ENCODE measurements at places on chromosomes 11 and 22.
A peak's percentile ranks its signal among the peaks of the same experiment; 100 is the strongest.

DNA sequence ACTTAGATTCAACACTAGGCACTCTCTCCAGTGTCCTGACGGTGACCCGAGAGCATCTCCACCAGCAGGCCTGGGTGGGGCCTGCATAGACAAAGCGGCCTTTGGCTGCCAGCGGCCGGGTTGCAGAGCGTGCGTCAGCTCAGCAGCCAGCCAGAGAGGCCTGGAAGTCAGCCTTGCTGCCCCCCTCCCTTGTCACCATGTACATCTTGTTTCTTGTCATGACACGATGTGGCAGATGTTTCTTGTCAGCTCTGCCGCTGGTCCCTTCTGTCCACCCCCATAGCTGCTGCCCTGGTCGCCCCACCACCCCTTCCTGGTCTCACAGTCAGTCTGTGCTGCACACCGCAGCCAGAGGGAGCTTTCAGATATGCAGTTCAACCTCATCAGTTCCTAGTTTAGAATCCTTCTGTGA lies 33.1 kb upstream of the CBX7 start:
- DNase-seq: no peak

DNA sequence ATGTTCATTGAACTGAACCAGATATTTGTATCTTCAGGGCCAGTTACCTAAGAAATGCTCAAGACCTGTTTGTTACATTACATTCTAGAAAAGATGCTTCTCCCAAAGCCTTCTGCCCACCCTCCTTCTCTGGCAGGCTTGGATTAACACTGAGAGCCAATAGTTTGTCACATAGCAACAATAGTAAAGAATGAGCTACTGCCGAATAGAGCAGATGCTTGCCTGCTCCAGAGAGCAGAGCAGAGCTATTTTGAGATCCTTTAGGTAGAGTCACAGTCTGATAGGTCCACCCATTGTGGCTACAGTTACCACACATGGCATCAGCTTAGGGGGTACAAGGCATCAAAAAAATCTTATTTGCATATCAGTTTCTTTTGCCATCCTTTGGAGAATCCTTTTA lies 13.5 kb upstream of the EP300 start:
- no peak for DNase-seq

DNA sequence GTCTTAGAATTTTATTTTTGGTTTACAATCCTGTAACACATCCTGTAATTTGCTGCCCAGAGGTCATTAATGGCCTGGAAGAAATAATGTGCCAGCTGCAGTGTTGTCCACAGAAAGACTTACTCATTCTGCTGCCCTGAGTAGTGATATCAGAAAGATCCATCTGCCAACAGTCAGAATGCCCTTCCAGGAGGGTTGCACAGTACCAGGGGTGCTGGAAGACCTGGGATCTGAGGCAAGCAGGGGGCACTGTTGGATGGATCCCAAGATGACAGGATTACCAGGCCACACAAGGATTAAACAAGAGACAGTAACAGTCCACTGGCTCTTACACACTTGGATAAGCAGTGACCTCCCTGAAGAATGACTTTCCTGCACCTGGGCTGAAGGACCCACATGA lies 93.8 kb upstream of the TOP3B start:
- DNase-seq: no peak

DNA sequence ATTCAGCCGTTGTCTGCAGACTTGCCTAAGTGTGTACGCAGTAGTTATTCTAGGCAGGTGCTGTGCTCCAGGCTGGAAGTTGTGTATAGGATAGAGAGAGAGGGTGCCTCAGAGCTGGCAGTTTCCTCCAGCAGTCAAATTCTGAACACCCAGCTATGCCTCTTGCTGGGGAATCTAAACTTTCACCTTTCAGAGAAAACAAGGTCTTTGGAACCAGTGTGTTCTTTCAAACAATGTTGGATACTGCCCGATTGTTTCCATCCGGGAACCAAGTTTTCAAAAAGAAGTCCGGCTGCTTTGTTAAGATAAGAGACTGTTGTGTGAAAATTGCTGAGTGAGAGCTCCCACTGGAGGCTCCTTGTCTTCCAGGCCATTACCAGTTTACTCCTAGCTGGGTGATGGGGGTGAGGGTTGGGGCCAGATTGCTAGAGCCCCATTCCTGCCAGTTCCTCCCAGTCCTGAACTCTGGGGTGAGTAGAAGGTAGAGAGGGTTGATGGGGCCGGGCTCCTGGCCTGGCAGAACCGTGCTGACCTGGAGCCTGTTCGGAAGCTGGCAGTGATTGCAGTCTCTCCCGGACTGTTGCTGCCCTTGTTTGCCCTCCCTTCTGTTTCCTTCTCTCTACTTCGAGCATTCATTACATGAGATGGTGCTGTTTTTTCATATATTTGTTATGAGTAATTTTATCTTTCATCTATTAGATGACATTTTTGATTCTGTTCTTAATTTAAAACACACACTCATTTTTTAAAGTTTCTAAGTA lies 150.2 kb downstream of the TEAD1 start:
- no peak for DNase-seq

GRCh38 chr22:35205961-35206360 lies 51.3 kb upstream of the HMGXB4 start:
- DNase-seq: no peak

GRCh38 chr11:15667127-15667725 lies 552.5 kb downstream of the INSC start:
- DNase-seq: no peak

DNA sequence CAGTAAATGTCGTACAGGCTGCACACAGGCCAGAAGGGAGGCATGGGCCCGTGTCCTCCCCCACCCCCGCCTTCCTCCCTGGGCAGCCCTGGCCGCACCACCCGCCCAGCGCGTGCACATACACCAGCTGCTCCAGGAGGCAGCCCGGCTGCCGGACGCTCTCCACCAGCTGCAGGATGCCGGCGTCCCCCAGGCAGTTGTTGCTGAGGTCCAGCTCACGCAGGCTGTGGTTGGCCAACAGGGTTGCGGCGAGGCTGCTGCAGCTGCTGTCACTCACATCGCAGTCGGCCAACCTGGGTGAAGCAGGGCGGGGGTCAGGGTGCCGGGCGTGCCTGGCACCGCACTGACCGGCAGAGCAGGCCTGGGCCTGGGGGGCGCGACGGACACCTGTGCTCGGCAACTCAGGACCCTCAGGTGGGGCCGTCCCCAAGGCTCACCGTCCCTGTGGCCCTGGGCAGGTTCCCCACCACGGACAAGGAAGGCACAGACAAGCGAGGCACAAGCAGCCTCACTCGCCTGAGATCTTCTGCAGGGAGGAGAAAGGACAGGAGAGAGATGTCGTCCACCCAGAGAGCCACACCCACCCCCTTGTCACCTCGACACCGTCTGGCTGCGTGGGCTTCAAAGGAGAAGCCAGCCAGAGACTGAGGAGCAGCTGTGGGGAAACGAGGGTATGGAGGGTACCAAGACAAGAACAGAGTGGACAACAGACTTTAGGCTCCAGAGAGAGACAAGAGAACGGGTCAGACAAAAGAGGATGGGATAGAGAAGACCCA lies 12.1 kb downstream of the RNH1 start:
- no peak for DNase-seq

GRCh38 chr11:66172146-66172545 lies 96.3 kb upstream of the RAB1B start:
- peak; percentile 44 for DNase-seq
